ENCODE measurements at places on chromosomes 11 and 22.

DNA sequence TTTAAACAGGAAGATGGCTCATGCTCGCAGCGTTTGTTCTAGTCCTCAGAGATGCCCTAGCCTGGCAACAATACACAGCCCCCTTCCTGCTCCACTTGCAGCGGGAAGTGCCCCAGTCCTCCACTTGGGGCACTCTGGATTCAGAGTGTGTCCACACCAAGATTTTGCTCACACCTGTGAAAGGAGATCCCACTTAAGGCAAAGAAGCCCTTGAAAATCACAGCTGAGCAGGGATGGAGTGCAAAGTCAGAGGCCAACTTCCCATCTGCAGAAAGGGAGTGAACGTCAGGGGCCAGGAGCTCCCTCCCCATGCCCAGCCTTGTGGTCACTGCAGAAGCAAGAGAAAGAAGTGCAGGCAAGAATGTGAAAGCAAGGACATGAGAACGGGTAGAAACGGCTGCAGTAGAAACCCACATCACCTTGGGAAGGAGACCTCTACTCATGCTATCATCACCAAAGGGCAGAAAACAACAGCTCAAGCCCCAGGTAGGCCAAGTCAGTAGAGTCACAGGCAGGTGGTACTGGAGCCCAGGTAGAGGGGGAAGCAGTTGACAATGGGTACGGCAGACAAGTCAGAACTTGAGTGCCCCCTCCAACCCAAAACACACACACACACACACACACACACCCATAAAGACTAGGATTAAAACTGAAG is 157.4 kb downstream of the BUD13 start:
- DNase-seq, result no peak

DNA sequence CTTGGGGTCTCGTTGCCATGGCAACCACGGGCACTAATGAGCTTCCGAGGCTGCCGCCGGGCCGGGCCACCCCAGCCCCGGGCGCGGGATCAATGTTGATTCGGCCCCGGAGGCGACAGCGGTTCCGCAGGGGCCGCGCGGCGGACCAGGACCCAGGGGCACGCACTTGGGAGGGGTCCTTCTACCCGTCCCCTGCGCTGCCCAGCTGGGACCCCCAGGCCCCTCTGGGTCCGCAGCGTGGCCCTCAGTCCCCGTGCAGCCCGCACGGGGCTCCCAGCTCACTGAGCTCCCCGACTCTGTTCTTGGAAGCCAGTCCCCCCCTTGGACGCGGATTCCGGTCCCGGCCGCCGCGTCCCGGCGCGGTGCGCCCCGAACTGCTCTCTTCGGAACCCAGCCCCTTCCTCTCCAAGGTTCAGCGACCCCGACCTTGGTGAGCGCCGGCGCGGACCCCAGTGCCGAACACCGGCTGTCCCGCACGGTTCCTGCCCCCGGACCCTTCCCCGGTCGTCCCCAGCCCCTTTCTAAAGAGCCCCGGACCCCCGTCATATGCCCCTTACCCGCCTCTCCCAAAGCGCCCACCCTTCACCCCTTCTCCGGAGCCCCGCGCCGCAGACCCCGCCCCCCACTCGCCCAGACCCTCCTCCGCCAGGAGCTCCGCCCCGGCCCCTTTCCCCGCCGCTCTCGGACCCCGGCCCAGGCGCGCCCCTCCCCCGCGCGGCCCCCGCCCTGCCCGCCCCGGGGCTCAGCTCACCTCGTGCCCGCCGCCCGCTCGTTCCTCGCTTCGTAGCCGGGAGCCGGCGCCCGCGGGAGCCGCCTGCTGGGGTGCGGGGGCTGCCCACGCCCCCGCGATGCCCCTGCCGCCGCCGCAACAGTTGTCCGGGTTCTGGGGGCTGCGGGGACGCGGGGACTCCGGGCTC is 18.3 kb upstream of the SHISAL1 start:
- no peak for DNase-seq

GRCh38 chr22:44210722-44211121 is 30.0 kb downstream of the PARVG start:
- DNase-seq, result peak; percentile 88

DNA sequence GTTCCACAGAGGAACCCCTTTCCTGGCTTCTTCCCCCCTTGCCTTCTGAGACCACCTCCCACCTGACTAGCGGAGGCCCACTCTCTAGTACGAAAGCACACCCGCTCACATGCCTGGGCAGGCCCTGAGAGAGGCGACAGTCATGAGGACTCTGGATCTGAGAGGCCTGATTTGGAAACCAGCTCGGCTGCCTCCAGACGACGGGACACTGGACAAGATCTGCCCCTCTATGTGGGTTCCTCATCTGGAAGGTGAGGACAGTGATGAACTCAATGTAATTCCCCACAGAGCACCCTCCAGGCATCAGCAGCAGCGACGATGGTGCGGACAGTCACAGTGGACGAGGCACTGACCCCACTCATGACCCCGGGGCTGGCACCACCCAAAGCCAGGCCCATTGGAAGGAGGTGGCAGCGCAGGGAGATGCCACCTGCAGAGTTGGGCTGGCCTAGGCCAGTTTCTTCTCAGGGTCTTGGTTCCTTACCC is 7.5 kb downstream of the SULT4A1 start:
- no peak for DNase-seq

DNA sequence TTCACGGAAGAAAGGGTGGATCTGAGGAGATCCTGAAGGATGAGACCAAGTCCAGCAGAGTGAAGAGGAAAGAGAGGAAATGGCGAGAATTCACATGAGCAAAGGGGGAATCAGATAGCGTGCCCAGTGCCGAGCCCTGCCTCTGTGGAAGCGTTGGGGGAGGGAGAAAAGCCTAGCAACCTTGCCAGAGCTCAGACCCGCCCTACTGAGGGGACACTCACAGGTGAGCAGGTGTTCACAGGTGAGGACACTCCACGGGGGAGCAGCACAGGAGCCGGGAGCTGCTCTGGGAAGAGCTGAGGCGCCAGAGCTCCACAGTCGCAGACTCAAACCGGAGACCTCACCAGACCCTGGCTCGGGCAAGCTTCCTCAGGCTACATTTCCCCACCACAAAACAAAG is 56.2 kb downstream of the MICAL3 start:
- DNase-seq, result no peak

GRCh38 chr22:47565607-47566006 is 803.2 kb downstream of the TBC1D22A start:
- DNase-seq, result no peak

- no peak for DNase-seq
These were observed 12.9 kb upstream of the CRY2 start for GRCh38 chr11:45834298-45834756.

DNA sequence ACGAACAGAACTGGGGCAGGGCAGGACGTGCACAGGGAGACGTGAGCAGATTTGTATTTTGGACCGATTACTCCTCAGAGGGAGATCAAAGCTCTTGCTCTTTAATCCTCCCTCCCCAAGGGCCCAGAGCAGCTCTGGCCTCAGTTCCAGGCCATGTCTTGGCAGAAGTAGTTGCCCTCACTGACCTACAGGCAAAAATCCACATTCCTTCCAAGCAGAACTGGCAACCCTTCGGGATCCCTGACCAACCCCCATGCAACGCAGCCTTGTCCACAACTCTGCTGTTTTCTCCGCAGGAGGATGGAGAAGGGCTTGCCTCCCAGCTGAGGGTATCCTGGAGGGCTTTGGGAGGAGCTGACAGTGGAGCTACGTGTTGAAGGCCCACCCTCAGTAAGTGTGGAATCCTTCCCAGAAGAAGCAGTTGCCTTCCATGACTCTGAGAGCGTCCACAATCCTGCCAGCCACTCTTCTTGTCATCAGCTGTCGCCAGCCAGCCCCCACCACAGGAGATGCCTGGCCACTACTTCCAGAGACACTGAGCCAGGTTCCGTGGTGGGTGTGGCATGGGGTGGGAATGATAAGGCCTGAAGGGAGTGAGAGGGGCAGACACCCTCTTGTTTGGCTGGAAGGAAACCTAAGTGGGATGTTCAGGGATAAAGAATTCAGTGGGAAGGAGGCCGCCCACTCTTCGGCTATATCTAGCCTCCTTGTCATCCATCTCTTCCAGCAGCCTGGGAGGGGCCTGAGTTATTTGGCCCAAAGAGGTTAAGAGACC is 68.1 kb downstream of the PDE2A start:
- DNase-seq, result peak; percentile 27

GRCh38 chr22:39003165-39003638 is 10.9 kb upstream of the APOBEC3C start:
- peak; percentile 85 for DNase-seq

DNA sequence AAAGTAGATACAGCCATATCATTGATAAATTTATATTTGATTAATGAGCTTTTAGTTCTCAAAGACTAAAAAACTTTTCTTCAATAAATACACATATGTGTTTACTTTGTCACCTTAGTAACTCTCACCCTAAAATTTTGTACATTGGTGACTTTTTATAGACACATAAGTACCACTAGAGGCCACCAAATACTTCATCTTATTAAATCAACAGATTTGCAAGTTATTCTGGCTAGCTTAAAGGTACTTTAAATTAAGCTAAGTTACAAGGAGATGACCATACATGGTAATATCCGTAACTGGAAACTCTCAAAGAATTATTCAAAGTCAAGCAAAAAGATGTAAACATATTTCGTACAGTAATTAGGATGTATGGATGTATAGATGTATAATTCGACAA is 112.2 kb downstream of the SBF2 start:
- peak; percentile 75 for DNase-seq
